ENCODE measurements at places on chromosomes 12 and 14.

- no peak for DNase-seq
Measured at GRCh38 chr12:96046543-96047228, 11.3 kb upstream of the LTA4H start.

DNA sequence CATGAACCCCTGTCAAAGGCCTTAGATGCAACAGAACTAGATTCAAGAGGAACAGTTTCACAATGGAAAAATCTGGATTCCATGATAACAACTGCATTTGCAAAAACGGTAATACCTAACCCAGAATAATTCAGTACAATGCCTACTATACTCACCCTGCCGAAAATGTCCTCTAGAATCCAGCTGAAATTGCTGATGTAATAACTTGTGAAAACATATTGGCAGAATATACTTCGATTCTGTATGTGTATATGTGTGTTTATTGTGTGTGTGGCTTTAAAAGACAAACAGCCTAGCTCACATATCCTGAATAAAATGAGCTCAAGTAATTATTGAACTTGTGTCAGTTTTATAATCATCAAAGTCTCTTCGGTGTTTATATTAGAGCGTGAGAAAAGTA is 46.0 kb downstream of the PHLDA1 start:
- no peak for DNase-seq

DNA sequence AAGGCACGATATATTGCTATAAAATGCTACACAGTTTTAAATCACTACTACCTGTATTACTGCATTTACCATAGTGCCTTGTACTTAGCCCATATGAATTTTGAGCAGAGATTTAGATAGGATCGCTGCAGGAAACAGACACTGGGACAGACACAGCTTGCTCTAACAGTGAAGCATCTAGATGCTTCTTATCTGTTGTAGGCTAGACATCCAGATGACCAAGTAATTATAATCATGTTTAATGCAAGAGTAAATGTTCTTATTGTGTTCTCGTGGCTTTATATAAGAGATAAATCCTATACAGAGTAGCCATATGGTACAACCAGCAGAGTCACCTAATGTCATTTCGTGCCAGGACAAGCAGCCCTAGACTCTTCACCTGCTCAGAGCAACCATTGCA is 92.8 kb downstream of the ASCL1 start:
- DNase-seq, result no peak

- DNase-seq, result peak; percentile 48
Measured at GRCh38 chr14:104800771-104801519, at the start of gene ZBTB42. ZBTB42 (plus strand) TSS chr14:104801101; CDS start chr14:104801198, 97 bp downstream.

DNA sequence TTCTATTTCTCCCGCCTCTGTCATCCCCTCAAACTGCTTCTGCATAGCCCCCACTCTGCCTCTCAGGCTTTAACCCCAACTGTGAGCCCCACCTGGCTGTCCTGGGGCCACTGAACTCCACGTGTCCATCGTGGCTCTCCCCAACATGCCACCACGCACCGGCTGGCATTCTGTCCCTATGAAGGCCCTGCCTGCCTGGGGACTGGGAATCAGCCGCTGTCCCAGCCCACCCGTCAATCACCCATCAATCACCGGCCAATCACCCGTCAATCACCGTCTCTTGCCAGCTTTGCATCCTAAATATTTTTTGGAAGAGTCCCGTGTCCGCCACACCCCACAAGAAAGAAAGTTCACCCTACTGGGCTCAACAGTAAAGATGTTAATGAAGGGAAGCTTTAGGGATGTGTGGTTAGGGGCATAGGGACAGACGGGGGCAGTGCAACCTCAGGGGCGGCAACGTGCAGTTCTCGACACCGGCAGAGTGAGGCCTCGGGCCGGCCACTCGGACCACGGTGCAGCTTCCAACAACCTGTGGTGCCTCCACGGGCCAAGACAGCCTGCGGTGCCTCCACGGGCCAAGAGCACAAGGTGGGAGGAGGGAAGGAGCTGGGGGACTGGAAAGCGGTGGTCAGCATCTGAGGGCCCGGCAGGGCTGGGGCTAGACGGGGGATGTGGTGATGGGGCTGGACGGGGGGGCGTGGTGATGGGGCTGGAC is 85.6 kb downstream of the GALNT9 start:
- DNase-seq, result no peak

Data from IMR-90 (cell line).